ENCODE measurements at places on chromosomes 12 and 14.

GRCh38 chr14:64702493-64703394 is 1.5 kb upstream of the PLEKHG3 start:
- no peak for DNase-seq

DNA sequence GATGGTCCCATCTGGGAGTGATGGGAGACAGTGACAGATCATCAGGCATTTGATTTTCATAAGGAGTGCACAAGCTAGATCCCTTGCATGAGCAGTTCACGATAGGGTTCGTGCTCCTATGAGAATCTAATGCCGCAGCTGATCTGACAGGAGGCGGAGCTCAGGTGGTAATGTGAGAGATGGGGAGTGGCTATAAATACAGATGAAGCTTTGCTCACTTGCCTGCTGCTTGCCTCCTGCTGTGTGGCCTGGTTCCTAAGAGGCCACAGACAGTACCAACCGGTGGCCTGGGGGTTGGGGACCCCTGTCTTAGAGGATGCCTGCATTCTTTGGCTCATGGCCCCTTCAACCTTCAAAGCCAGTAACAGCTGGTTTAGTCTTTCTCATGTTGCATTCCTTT is 130.3 kb downstream of the PTPN11 start:
- DNase-seq: no peak

DNA sequence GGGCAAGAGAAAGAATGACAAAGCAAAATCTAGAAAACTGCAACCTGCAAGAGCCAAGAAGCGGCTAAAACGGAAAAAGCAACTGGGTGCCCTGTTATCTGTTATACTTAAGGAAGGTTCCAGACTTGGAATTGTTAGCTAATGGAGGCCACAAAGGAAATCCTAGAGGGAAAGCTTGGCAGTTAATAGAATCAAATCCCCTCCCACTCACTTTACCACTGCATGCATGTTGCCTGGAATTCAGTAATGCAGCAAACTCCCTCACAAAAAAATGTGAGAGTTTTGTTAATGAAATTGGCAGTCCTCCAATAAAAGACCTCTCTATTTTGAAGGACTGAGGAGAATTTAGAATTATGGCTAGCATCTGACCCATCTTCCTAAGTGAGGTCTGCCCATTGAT is 164.2 kb upstream of the SOX5 start:
- no peak for DNase-seq

DNA sequence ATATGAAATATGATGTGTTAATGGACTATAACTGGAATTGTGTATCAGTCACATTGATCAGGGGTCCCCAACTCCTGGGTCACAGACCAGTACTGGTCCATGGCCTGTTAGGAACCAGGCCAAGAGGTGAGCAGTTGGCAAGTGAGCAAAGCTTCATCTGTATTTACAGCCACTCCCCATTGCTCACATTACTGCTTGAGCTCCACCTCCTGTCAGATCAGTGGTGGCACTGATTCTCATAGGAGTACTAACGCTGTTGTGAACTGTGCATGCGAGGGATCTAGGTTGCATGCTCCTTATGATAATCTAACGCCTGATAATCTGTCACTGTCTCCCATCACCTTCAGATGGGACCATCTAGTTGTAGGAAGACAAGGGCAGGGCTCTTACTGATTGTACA is 72.3 kb downstream of the CDK17 start:
- no peak for DNase-seq

- peak; percentile 32 for DNase-seq
Measured at GRCh38 chr12:52867642-52868041, 18.8 kb upstream of the KRT78 start.

GRCh38 chr14:77438596-77438995 is 15.3 kb upstream of the NOXRED1 start:
- no peak for DNase-seq

- no peak for DNase-seq
Measured at GRCh38 chr12:96578526-96579125, 89.2 kb downstream of the CFAP54 start.

GRCh38 chr12:47763481-47764346 is 5.0 kb upstream of the RAPGEF3 start:
- DNase-seq: no peak

GRCh38 chr14:98924046-98924445 is 348.0 kb downstream of the BCL11B start:
- no peak for DNase-seq

GRCh38 chr12:115049614-115050013 is 365.6 kb upstream of the TBX3 start:
- no peak for DNase-seq

DNA sequence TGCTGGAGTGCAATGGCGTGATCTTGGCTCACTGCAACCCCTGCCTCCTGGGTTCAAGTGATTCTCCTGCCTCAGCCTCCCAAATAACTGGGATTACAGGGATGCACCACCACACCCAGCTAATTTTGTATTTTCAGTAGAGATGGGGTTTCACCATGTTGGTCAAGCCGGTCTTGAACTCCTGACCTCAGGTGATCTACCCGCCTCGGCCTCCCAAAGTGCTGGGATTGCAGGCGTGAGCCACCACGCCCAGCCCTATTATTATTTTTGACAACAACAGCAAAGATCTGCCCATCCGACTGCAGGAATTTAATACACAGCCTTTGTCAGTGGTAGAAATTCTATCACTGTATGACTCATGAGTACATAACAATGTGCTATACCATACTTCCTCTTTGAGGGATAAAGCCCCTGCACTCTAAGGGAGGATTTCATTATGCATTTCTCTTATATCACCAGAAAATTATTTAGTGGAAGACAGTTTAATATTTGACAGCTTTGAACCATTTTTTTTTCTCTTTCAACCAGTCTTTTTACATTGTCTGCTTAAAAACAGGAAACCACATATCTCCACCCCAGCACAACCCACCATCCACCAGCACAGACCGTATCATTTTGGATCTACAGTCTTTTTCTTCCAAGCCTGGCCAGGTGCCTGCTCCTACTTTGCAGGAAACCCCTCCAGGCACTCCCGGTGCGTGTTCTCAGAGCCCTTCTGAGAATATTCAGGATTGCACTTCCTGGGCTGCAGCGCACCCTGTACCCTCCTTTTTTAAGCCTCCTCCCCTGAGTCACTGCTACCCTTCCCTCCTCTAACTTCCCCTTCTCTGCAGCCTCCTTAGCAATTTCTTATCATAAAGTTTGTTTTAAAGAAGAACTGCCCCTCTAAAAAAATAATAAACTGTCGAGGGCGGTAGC is 594 bp downstream of the ARHGDIB start:
- no peak for DNase-seq

DNA sequence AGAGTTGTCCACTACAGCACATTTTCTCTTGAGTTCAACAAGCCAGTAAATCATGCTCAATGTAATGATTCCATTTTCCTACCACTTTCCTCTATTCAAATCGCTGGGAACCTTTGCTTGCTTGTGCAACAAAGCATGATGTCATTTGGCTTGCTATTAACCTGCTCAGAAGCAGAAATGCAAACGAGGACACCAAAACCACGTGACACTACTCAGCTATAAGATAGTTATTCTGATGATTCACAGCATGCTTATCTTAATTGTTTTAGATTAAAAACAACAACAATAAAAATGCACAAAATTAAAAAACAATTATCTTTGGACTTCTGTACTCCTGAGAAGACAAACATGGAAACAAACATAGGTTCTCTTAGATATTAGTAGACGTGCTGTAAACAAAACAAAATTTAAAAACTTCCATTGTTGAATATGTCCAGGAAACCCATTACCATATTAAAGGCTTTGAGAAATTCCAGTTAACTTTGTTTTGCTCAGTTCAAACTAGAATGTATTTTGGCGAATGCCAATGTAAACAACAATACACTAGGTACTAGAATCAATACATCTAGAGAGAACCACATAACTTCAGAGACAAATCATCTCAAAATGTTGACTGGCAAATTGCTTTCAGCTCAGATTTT is 77.5 kb upstream of the KRAS start:
- no peak for DNase-seq

- DNase-seq: no peak
Measured at GRCh38 chr12:8089716-8090115, 7.6 kb downstream of the NECAP1 start.

DNA sequence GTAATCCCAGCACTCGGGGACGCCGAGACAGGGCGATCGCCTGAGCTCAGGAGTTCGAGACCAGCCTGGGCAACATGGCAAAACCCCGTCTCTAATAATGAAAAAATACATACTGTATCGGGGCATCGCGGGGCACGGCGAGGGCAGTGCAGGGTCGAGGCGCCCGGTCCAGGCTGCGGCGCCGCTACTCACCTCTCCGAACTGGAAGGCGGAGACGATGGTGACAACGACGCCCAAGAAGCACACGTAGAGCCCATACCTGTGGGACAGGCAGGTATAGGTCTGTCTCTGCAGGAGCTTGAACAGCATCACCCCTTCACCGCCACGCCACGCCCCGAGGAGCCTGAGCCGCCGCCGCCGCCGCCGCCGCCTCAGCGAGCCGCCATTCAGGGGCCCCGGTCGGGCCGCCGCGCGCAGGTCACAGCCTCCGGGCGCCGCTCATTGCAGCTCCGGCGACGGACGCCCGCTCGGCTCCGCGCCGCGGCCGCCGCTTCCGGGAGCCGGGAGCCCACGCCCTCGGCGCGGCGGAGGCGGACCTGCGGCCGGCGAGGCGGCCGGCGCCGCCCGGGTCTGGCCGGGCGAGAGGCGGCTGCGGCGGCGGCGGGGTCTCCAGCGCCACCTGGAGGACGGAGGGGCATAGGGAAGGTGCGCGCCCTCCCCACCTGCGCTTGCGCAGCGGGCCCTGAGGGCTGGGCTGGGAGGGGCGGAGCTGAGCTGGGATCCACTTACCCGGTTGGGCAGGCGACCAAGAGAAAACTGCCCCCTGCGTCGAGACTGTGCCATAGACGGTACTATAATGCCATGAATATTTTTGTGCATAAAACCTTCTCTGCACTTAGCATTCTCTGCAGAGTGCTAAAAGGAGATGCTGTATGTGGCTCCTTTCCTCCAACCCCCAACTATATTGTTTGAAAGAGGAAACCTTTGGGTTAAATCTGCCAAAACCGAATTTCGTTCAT is at the start of gene GNPTAB:
TSS of gene GNPTAB (minus strand) at position 593 of the 959 bp plus-strand sequence. CDS start at position 309, 284 bp downstream.
- peak; percentile 96 for DNase-seq

DNA sequence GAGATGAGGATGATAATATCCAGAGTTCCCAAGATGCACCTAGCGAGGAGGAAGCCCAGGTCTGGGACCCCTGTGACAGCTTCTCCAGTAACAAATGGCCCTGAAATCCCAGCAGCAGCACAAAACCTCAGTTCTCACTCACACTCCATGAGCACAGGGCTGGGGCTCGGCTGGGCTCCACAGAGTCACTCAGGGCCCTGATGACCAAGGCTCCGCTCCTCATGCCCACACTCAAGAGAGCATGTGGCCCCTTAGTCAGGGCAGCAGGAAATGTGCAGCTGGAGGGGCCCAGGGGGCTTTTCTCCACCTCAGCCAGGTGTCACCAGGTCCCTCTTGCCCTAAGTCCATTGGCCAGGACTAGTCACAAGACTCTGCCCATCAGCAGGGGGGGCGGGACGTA is 242.7 kb upstream of the SFSWAP start:
- DNase-seq: no peak

DNA sequence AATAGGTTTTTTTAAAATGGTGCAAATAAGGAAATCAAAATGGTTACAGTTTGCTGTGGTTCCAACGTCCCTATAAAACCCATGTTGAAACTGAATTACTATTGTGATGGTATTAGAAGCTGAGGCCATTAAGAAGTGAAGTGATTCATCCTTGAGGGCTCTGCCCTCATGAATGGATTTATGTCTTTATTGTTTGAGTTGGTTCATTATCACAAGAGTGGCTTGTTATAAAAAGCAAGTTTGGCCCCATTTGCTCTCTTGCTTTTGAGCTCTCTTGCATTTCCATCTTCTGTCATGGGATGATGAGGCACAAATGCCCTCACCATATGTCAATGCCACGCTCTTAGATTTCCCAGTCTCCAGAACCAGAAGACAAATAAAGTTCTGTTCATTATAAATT is 62.3 kb downstream of the PRKD1 start:
- DNase-seq: no peak
